Mesothelial cell of epicardium (in vitro differentiated cells): ENCODE measurements at places on chromosomes 7 and 10. TPM values are rescaled to one million over a fixed set of nuclear protein-coding genes. Genes with fewer than 3 reads are reported as not detected.

DNA sequence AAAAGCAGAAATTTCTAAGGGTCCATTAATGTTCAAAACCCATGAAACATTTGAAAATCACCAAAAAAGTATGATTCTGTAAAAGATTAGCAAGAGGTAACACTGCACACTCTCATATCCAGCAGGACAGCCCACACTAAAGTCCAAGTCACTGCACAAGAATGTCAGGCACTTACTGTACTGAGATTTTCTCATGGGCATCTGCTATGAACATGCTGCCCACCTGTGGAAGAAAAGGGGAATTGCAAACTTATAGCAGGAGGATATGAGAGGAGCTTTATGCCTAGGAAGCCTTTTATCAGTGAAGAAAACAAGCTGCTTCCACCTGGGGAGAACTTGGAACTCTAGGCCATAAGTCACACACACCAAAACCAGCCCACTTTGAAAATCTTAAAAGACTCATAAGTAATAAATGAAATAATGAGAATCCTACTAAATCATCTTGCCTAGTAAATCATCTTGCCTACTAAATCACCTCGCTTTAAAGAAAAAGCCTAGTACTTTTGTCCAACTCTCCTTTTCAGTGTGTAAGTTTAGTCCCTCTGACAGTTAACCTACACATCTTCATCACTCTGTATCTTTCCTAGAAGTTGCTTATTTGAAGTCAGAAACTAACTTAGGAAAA is 46.1 kb downstream of the ARMH3 start:
- H3K27me3 ChIP-seq, result no peaks in the 10 kb centered on the region
- DNase-seq, result no peak
- no peak overlapping the region for H3K4me3 ChIP-seq
- H3K4me1 ChIP-seq, result peaks cover 2% of the 10 kb centered on the region
- peaks cover 13% of the 10 kb centered on the region for H3K36me3 ChIP-seq

- no peak for DNase-seq
- no peak overlapping the region for H3K27ac ChIP-seq
- H3K36me3 ChIP-seq, result peaks cover 6% of the 10 kb centered on the region
- H3K27me3 ChIP-seq, result no peaks in the 10 kb centered on the region
These were observed 351.1 kb upstream of the KLF6 start for GRCh38 chr10:4136121-4136520.

Gene CFAP69
- 3.7 to 4.8 TPM (median 4.6 TPM) in 3 replicates for total RNA-seq

DNA sequence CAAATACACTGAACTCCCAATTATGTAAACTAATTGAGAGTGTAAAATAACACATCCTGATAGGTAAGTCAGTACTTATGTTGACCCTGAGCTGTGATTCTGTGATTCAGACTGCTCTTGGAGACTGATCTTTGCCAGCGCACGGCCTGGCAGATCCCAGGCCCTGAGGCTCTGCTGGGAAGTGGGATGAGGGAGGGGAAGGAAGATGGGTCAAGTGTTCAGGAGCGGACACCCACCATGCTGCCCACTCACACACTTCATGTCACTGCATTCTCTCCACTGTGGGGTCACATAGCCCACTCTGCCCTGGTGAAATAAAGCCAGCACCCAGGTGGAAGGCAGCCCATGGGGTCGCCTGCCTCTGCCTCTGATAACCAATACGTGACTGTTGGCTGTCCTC is 226.2 kb downstream of the TNS3 start:
- no peak for DNase-seq
- H3K27me3 ChIP-seq, result no peaks in the 10 kb centered on the region
- H3K4me3 ChIP-seq, result no peak overlapping the region
- peaks cover 14% of the 10 kb centered on the region for H3K36me3 ChIP-seq

DNA sequence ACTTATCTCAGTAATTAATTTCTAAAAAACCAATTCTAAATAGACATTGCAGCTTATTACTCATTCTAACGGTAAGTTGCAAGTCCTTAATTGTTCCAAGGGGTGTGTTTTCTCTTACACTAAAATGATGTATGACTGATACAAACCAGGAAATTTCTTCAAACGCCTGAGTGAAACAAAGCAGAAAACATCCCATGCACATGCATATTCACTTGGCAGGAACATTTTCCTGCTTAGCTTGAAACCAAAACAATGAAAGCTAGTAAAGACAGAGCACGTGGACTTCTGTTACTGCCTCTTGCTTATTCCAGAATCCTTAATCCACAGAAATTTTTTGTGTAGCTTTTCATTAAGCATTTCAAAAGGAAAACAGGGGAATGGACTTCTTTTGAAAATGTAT is 187.7 kb downstream of the MTERF1 start:
- H3K27me3 ChIP-seq, result peaks cover under 1% of the 10 kb centered on the region
- no peak for DNase-seq
- peaks cover 25% of the 10 kb centered on the region for H3K4me1 ChIP-seq
- no peak overlapping the region for H3K27ac ChIP-seq
